ENCODE measurements at places on chromosomes 3 and 15.

DNA sequence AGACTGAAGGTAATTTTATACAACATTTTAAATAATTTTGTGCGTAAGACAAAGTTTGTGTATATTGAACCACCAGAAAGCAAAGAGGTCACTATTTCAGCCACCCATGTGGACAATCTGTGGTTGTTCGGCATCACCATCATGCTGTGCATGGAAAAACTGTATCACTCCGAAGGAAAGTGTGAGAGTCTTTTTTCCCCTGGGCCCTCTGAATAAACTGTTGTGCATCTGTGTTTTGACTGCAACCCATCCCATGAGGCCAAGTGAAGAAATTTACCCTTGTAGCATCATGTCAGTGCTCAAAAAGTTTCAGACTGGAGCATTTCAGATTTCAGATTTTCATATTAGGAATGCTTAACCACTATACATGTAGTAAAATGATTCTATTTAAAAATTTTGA, 85.3 kb downstream of the IMPG2 start:
- no peak for DNase-seq

- no peak for DNase-seq
Observed at GRCh38 chr3:187066228-187066995, 72.9 kb downstream of the RPL39L start.

- peak; percentile 43 for DNase-seq
Observed at GRCh38 chr3:50550079-50550736, 17.3 kb downstream of the C3orf18 start.

DNA sequence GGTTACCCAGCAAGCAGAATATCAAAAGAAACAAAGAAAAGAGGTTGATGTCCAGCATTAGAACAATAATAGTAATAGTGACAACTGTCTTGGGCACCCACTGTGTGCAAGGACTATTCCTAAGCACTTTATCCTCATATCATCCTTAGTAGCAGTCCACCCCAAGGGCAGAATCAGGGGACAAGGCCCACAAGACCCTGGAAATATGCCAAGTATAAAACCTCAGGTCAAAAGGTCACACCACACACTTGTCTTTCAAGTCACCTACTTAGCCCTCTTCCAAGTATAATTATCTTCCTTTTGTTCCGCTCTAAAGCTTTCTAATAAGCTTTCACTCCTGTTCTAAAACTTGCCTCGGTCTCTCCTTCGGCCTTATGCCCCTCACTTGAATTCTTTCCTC, 124.0 kb upstream of the STT3B start:
- no peak for DNase-seq

- DNase-seq, result no peak
Observed at GRCh38 chr3:133248389-133248788, 151.5 kb upstream of the BFSP2 start.

DNA sequence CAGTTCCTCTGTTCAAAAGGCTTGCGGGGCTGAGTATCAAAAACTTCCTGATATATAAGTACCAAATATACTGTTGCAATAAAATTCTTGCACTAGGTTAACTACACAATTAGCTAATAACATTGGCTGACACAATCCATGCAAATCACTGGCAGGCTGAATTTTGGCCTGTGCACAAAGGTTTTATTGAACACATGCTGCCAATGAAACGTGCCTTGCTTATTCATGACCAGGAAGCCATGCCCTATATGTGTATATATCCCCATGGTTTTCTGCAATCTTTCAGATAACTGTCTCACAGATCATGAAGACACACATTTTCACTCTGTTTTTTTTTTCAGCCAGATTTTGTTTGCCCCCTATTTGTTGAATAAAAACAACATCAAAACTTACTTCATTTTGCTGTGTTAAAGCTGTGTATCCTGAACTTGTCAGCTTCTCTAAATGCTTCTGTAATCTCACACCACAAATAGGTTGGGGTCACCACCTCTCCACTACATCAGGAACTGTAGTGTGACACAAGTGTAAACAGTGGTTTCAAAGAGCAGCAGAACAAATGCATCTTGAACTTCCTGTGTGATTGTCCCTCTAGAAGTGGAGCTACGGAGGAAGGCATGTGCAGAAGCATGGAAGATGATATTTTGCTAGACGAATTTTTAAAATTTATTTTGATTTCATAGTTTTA, 920.7 kb upstream of the NR2F2 start:
- no peak for DNase-seq

Measured in NCI-H446 (cell line).